ENCODE measurements at places on chromosomes 6 and 20. TPM values are rescaled to one million over a fixed set of nuclear protein-coding genes. Genes with fewer than 3 reads are reported as not detected.

The VSX1 gene
- polyA plus RNA-seq = not detected

The SULF2 gene
- polyA plus RNA-seq = 1.4 TPM

The RBM24 gene
- polyA plus RNA-seq = not detected

The GJA10 gene
- polyA plus RNA-seq = not detected

The SNAP25 gene
- polyA plus RNA-seq = not detected

The SLC16A10 gene
- 20.0 TPM for polyA plus RNA-seq

The BPIFB6 gene
- not detected for polyA plus RNA-seq

The CDSN gene
- not detected for polyA plus RNA-seq

The HCRTR2 gene
- polyA plus RNA-seq = not detected

The C6orf141 gene
- not detected for polyA plus RNA-seq

The CPXM1 gene
- 0.31 TPM for polyA plus RNA-seq

The SAMD5 gene
- polyA plus RNA-seq = not detected

The SSTR4 gene
- polyA plus RNA-seq = not detected

The CDK5RAP1 gene
- polyA plus RNA-seq = 36.6 TPM

The PIGU gene
- 18.3 TPM for polyA plus RNA-seq

The PTGIS gene
- not detected for polyA plus RNA-seq

The PAK5 gene
- not detected for polyA plus RNA-seq

The ZNF165 gene
- polyA plus RNA-seq = 0.90 TPM

The BMP7 gene
- not detected for polyA plus RNA-seq

The MATN4 gene
- not detected for polyA plus RNA-seq

The ROS1 gene
- not detected for polyA plus RNA-seq

The CDH22 gene
- not detected for polyA plus RNA-seq

The LRFN2 gene
- 0.25 TPM for polyA plus RNA-seq

The LAMA2 gene
- polyA plus RNA-seq = not detected

The EPHA7 gene
- polyA plus RNA-seq = not detected

The TREM2 gene
- polyA plus RNA-seq = not detected

The SIRPB1 gene
- 0.23 TPM for polyA plus RNA-seq

The THBD gene
- polyA plus RNA-seq = not detected

The TAF11 gene
- 13.7 TPM for polyA plus RNA-seq

The ADGRF4 gene
- not detected for polyA plus RNA-seq

The OGFR gene
- polyA plus RNA-seq = 58.2 TPM

All from naive thymus-derived CD8-positive, alpha-beta T cell (primary cell).